Ovary (tissue), 10 donors: ENCODE measurements at places on chromosomes 12 and 14. TPM values are rescaled to one million over a fixed set of nuclear protein-coding genes. Genes with fewer than 3 reads are reported as not detected.

DNA sequence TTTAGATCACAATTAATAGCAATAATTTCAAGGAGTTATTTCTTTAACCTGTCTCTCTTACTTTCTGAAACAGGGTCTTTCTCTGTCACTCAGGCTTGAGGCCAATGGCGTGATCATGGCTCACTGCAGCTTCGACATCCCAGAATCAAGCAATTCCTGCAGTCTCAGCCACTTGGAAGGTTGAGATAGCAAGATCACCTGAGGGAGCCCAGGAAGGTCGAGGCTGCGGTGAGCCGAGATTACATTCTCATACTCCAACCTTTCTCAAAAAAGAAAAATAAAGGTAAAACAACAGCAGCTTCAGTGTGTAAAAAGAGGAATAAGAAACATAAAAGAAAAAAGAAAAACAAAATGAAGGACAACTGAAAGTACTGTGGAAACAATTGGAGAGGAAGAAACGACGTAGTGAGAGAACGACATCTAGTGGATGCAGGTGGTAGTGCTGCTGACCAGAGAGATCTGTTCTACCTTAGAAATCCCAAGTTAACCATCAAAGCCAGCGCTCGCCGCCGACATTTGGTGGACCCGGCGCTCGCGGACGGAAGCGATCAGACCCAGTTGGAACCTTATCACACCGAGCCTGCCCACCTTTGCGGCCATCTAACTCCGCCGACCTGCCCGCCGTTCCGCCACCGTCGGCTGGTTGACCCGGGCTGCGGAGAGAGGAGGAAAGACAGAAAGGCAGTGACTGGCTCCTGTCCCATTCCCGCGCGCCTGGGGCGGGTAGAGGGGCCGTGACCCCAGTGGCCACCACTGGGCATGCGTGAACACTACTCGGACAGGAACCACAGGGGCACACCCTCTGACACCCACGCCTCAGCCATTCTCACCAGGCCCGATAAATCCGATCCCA is 196.1 kb downstream of the ALG10 start:
- H3K27ac ChIP-seq = no peak overlapping the region
- no peaks in the 10 kb centered on the region for H3K4me1 ChIP-seq
- H3K4me3 ChIP-seq = peak overlapping the region; percentile 23
- DNase-seq = peak; percentile 55
- H3K36me3 ChIP-seq = no peaks in the 10 kb centered on the region

DNA sequence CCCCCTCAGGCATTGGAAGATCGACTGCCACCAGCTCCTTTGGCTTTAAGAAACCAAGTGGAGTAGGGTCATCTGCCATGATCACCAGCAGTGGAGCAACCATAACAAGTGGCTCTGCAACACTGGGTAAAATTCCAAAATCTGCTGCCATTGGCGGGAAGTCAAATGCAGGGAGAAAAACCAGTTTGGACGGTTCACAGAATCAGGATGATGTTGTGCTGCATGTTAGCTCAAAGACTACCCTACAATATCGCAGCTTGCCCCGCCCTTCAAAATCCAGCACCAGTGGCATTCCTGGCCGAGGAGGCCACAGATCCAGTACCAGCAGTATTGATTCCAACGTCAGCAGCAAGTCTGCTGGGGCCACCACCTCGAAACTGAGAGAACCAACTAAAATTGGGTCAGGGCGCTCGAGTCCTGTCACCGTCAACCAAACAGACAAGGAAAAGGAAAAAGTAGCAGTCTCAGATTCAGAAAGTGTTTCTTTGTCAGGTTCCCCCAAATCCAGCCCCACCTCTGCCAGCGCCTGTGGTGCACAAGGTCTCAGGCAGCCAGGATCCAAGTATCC is 288.7 kb downstream of the NAV3 start:
- no peaks in the 10 kb centered on the region for H3K36me3 ChIP-seq
- H3K27ac ChIP-seq = no peak overlapping the region
- no peak overlapping the region for H3K4me3 ChIP-seq
- H3K27me3 ChIP-seq = no peaks in the 10 kb centered on the region

- no peak overlapping the region for H3K27ac ChIP-seq
- H3K36me3 ChIP-seq = no peaks in the 10 kb centered on the region
- no peaks in the 10 kb centered on the region for H3K27me3 ChIP-seq
- DNase-seq = no peak
- H3K4me3 ChIP-seq = no peak overlapping the region
Measured at GRCh38 chr12:116651089-116651488, 86.8 kb downstream of the SPRING1 start.

DNA sequence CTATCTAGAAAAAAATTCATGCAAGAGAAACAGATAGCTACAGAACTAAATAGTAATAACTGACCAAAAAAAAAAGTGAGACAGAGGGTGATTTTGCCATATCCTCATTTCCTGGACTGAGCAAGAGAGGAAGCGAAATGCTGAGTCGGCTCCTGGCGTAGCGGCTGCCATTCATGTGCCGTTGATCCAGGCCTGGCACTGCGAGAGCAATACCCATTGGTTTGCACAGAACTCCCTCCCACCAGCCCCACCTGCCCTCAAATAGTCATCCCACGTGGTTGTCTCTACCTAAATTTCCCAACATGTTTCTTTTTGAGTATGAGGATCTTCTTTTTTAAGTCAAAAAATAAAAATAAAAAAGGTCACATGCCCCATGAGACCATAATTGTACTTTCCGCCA is 9.4 kb upstream of the WNT5B start:
- H3K4me1 ChIP-seq = no peaks in the 10 kb centered on the region
- no peak for DNase-seq
- H3K36me3 ChIP-seq = no peaks in the 10 kb centered on the region
- no peaks in the 10 kb centered on the region for H3K27me3 ChIP-seq

GRCh38 chr12:47032644-47033043 is 46.8 kb upstream of the PCED1B start:
- no peaks in the 10 kb centered on the region for H3K27me3 ChIP-seq
- H3K4me3 ChIP-seq = no peak overlapping the region
- peaks cover 4% of the 10 kb centered on the region for H3K4me1 ChIP-seq
- no peak for DNase-seq
- H3K36me3 ChIP-seq = no peaks in the 10 kb centered on the region
- H3K27ac ChIP-seq = no peak overlapping the region

DNA sequence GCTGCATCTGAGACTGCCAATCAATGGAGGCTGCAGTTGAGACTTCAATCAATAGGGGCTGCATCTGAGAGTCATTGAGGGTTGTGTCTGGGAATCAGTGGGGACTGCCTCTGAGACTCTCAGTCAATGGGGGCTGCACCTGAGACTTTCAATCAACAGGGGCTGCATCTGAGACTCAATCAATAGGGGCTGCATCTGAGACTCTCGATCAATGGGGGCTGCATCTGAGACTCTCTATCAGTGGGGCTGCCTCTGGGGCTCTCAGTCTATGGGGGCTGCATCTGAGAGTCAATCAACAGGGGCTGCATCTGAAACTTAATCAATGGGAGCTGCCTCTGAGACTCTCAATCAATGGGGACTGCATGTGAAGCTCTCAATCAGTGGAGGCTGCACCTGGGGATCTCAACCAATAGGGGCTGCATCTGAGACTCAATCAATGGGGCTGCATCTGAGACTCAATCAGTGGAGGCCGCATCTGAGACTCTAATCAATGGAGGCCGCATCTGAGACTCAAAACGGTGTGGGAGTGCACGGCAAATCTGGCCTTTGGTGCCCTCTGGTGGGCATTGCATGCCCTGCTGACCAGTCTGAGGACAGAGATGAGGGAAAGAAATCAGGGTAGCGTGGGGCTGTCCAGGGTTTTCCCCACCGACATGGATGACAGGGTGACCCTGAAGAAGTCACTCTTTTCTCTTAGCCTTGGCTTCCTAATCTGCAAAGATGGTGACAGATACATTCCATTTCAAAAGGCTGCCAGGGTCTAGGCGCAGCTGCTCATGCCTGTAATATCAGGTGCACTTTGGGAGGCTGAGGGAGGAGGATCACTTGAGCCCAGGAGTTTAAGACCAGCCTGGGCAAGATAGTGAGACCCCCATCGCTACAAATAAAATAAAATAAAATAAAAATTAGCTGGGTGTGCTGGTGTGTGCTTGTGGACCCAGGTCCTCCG is 41.3 kb upstream of the EIF5 start:
- H3K4me1 ChIP-seq = no peaks in the 10 kb centered on the region
- peak; percentile 86 for DNase-seq
- H3K4me3 ChIP-seq = no peak overlapping the region
- H3K27ac ChIP-seq = no peak overlapping the region
- H3K36me3 ChIP-seq = no peaks in the 10 kb centered on the region

DNA sequence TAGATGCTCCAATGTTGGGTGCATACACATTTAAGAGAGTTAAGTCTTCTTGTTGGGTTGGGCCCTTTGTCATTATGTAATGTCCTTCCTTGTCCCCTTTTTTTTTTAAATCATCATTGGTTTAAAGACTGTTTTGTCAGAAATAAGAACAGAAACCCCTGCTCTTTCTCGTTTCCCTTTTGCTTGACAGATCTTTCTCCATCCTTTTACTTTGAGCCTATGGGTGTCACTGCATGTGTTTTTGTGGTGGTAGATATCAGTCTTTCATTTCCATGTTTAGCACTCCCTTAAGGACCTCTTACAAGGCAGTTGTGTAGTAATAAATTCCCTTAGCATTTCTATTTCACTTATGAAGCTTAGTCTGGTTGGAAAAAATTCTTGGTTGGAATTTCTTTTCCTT is 47.4 kb downstream of the RTN1 start:
- H3K36me3 ChIP-seq = no peaks in the 10 kb centered on the region
- no peak for DNase-seq
- no peak overlapping the region for H3K27ac ChIP-seq

DNA sequence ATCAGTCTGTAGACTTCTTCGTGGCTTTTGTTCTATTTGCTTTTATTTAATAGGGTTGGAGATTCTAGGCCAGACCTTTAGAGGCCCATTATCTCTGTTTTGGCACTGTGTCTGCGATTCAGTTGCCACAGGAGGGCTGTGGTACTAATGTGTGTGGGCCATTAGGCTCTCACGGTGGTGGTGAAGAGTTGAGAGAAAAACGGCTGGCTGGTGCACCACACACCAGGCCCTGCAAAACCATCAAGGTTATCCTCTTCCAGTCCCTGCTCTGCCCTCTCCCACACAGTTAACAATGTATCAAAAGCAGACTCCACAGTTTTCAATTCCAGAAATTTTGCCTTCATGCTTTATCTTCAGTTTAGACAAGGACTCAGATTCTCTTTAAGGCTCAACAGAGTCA is 97.7 kb downstream of the MYF5 start:
- no peaks in the 10 kb centered on the region for H3K4me1 ChIP-seq
- no peak overlapping the region for H3K27ac ChIP-seq
- no peak overlapping the region for H3K4me3 ChIP-seq
- no peaks in the 10 kb centered on the region for H3K27me3 ChIP-seq

- peak overlapping the region; percentile 6 for H3K4me3 ChIP-seq
- no peaks in the 10 kb centered on the region for H3K36me3 ChIP-seq
- no peaks in the 10 kb centered on the region for H3K27me3 ChIP-seq
- H3K4me1 ChIP-seq = peaks cover 5% of the 10 kb centered on the region
- peak; percentile 51 for DNase-seq
Measured at GRCh38 chr12:138898-139534, 72.4 kb downstream of the IQSEC3 start.

IPO4 gene
- total RNA-seq = 36.0 TPM

TAS2R50 gene
- total RNA-seq = 1.9 TPM

SYT10 gene
- total RNA-seq = not detected

LRRK2 gene
- total RNA-seq = 9.9 TPM

DPPA3 gene
- not detected for total RNA-seq

BHLHE41 gene
- total RNA-seq = 37.5 TPM

ABHD12B gene
- total RNA-seq = not detected
